ENCODE measurements at places on chromosomes 6 and 20.

GRCh38 chr6:29870104-29870503, 42.5 kb downstream of the HLA-G start:
- DNase-seq = no peak

GRCh38 chr6:53811082-53811481, 16.3 kb downstream of the LRRC1 start:
- no peak for DNase-seq

GRCh38 chr6:154252678-154253077, 103.9 kb downstream of the IPCEF1 start:
- no peak for DNase-seq

GRCh38 chr6:159467473-159468041, 225.5 kb downstream of the SOD2 start:
- no peak for DNase-seq

- DNase-seq = no peak
Measured at GRCh38 chr6:42378536-42378935, 73.2 kb downstream of the TRERF1 start.

- no peak for DNase-seq
Measured at GRCh38 chr20:54205450-54205849, 2.4 kb upstream of the PFDN4 start.

DNA sequence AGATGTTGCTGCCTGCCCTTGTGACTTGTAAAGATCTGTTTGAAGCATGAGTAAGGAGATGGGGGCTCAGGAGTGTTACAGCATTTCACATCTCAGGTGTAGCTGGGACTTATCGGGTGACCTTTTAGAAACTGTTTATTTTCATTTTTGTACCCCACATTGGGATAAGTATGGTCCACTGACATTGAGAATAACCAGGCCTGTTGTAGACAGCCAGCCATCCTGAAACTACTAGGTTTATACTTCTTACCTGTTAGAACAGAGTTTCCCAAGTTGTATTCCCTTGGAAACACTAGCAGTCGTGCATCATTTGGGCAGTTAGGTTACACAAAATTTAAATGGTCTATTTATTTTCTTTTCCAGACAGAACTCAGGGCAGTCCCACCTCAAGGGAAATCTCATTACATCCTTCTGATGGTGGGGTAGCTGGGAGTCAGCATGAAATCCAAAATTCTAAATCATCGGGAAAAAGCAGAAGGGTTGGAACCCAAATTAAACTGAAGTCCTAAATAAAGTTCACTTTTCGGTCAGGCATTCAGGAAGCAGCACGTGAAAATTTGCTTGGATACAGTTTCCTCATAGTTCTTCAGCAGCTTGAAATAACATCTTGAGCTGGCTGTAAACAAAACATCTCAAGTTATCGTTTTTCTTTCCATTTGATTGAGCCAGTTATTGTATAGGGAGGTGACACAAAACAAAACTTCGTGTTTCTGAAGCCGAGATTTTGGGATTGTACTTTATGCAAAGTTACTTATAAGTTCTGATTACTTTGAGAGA, 30.5 kb downstream of the FOXO3 start:
- DNase-seq = no peak

GRCh38 chr6:145899915-145900569, 64.1 kb downstream of the SHPRH start:
- no peak for DNase-seq

- DNase-seq = no peak
Measured at GRCh38 chr6:79238919-79239318, 4.4 kb upstream of the HMGN3 start.

GRCh38 chr6:44044154-44044539, 83.1 kb downstream of the MRPL14 start:
- no peak for DNase-seq

- no peak for DNase-seq
Measured at GRCh38 chr6:85744433-85744970, 101.8 kb upstream of the SYNCRIP start.

GRCh38 chr20:432208-432607, 24.1 kb downstream of the RBCK1 start:
- no peak for DNase-seq

DNA sequence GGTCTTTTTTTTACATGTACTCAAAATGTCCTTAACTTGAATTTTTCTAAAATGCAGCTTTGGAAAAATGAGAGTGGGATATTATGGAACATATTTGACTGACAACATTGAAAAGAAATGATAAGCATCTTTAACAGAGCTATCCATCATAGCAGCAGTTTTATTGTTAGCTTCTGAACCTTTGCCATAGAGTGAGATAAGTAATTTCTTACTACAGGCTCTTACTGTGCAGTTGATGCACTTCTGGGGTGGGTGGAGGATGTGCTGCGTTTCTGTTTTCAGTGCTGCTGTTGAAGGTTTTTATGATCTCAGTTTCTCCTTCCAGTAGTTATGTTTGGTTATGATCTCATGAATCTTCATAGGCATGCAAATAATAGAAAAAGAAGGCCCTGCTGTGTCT, 267.0 kb downstream of the TMEM242 start:
- DNase-seq = no peak

- DNase-seq = no peak
Measured at GRCh38 chr6:152642578-152643375, 5.6 kb upstream of the SYNE1 start.

GRCh38 chr6:106715922-106716321, 86.5 kb downstream of the QRSL1 start:
- no peak for DNase-seq

DNA sequence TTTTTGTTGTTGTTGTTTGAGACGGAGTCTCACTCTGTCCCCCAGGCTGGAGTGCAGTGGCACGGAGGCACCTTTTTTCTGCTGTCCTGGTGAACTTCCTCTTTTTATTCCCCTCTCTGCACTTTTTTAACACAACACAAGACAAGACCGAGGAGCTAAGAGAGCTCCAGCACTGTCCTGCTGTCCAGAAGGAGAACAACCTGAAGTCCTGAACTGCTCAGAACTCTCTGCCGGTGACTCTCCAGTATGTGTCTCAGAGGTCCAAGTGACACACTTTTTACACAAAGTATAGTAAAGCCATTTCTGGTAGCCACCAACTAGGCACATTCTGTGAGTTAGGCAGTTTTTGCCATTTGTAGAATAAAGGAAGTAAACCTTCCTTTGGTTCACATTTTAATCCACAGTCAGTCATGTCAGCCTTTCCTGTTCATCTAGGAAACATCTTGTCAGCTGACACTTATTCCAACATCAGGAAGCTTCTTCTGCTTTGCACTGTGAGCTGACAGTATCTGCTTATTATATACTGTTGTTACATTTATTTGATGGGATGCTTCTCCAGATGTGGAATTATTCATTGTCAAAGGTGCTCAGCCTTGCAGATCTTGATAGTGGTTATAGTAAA, 28.1 kb upstream of the TXNDC5 start:
- no peak for DNase-seq

GRCh38 chr6:54992789-54993188, 146.2 kb downstream of the FAM83B start:
- no peak for DNase-seq

DNA sequence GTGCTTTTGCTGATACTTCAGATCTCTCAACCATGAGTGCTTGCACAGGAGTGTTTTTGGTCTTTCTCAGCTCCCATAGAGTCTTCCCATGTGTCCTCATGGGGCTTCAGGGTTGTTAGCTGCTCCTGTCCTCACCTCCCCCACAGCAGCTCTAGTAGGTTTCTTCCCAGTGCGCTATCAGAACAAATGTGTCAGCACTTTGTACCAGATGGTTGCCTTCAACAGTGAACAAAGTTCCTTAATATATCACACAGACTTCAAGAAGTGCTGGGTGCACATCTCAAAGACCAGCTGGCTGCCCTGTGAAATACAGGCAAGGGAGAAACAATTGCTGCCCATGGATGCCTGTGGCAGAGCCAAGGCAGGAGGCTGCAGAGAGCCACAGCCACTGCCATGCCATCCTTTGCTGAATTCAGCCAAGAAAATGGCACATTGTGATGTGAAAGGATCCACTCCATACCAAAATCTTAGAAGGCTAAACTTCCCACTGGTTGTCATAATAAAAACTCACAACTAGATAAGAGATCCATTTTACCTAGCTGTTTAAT, 471.3 kb downstream of the C6orf118 start:
- DNase-seq = no peak

- DNase-seq = no peak
Measured at GRCh38 chr20:61659246-61659993, 406.3 kb downstream of the TAF4 start.

- DNase-seq = no peak
Measured at GRCh38 chr6:84260196-84260595, 32.8 kb upstream of the CEP162 start.

GRCh38 chr20:3744806-3745685, 12.6 kb downstream of the HSPA12B start:
- DNase-seq = peak; percentile 65

DNA sequence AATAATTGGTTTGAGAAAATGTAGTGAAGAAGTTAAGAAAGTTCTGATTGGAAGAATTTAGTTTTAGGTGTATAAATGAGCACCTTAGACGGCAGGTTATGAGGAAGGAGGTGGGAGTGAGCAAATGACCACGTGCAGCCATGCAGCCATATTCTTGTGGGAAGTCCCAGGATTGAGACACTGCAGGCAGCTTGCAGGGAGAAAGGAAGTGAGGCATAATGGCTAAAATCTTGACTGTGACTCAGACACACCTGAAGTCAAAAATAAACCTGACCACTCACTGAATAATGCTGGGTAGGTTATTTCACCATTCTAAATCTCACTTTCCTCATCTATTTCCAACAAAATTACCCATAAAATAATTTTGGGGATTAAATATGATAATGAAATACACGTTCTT, 16.6 kb downstream of the DSE start:
- DNase-seq = no peak

- no peak for DNase-seq
Measured at GRCh38 chr6:156787569-156788492, 10.7 kb downstream of the ARID1B start.

GRCh38 chr20:10622657-10623418, 51.0 kb downstream of the JAG1 start:
- no peak for DNase-seq

GRCh38 chr6:14975471-14975817, 270.4 kb upstream of the JARID2 start:
- no peak for DNase-seq

GRCh38 chr6:139625998-139626975, 251.8 kb upstream of the CITED2 start:
- DNase-seq = no peak

DNA sequence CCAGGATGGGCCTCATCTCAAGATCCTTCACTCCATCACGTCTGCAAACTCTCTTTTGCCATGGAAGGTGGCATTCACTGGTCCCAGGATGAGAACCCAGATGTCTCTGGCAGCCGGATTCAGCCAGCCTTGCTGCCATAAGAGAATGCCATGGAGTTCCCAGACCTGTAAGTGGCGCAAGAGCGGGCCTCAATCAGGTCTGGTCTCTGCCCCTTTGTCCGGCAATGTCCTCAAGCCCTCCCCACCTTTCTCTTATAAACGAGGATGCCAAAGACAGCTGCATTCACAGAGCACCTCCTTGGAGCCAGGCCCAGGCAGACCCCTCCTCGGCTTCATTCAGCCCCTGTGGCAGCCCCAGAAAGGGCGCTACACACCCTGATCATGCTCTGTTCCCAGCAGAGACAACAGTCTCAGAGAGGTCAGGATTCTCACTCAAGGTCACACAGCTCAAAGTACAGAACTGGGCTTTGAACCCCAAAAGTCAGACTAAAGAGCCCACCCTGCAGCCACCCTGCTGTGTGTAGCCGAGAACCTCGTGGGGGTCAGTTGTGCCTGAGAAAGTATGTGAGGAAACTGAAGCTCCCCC, 263.7 kb downstream of the TAF4 start:
- no peak for DNase-seq

DNA sequence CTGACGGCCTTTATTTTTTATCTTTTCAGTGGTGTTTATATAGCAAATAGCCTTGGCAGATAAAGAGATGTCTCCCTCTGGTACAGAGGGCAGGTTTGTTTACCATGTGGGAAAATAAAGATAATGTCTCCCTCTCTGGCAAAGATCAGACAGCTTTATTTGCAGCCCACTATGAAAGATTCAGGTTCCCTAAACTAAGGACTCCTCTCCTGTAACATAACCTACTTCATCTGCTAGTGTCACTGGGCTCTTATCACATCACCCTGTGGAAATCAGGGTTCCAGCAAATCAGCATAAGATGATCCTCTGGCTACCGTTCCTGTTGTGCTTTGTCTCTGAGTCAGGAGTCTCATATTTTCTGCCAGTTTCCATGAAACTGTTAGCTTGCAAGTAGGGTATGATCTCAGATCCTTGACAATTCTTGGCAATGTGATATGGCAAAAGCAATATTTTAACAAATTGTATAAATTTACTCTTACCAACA, 3.1 kb downstream of the FBXL4 start:
- no peak for DNase-seq

DNA sequence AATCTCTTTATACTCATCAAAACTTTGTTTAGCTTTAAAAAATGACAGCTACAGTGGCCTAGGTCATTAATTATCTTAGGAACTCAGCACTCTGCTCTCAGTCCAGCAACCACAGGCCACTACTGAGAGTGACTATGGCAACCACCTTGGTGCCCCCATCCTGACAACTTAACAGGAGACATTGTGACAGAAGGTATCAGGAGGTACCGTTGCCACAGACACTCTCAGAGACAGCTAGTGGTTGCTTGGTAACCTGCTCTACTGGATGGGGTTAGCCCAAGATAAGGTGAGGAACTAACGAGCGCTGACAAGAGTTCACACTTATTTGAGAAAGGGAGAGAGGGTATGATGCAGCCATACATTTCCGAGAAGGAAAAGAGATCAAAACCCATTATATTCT, 76.1 kb upstream of the TFAP2D start:
- DNase-seq = no peak

DNA sequence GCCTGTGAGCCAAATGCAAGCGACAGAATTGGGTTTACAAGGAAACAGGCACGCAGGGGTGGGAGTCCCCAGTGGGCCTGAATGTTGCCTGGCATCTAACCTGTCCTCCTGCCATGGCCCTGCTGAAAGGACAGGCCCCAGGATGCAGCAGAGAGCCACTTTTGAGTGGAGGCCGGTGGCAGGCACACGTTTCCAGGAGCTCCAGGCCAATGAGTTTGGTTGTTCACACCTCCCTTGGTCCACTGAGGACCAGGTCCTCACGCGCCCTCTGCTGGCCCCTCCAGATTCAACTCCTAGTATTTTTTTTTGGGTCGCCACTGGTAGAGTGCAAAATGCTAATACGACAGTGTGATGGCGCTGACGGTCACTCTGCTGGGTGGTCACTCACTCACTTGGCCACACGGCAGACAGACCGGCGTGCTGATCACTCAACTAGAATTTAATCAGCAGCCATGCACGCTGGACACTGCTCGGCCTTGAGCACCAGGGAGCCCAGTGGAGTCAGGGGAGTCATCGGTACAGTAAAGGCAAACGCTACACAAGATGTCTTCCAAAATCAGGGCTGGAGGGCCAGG, 81.7 kb upstream of the NFATC2 start:
- DNase-seq = peak; percentile 55

DNA sequence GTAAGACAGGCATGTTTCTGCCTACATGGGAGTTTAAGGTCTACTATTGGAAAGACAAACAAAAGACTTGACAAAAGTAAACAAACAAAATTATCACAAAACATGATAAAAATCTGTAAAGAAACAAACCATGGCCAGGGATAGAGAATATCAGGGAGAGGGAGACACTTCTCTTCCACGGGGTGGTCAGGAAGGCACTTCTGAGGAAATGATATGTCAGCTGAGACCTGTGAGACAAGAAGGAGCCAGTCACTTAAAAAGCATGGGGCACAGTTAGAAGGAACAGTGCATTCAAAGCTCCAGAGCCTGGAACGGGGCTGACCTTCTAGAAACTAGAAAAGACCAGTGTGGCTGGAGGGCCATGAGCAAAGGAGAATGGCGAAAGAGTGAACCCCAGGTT, 35.1 kb upstream of the SLC16A10 start:
- DNase-seq = no peak

Measured in stimulated activated CD4-positive, alpha-beta T cell treated with anti-CD3 and anti-CD28 coated beads, TNF-alpha, amount 100 ng/mL, for 4 hours (primary cell).